Endothelial cell of umbilical vein (primary cell): ENCODE measurements at places on chromosomes 5 and 9. TPM values are rescaled to one million over a fixed set of nuclear protein-coding genes. Genes with fewer than 3 reads are reported as not detected.

GRCh38 chr9:110065532-110065931 lies 142.4 kb downstream of the C9orf152 start:
- H3K4me3 ChIP-seq: no peak overlapping the region
- peaks cover 64% of the 10 kb centered on the region for H3K4me1 ChIP-seq
- H3K36me3 ChIP-seq: peaks cover 2% of the 10 kb centered on the region
- peak overlapping the region; percentile 59 for H3K27ac ChIP-seq

GRCh38 chr5:180090769-180091546 lies 19.4 kb upstream of the RNF130 start:
- H3K27ac ChIP-seq: no peak overlapping the region
- H3K27me3 ChIP-seq: peaks cover 3% of the 10 kb centered on the region
- H3K4me3 ChIP-seq: no peak overlapping the region
- DNase-seq: peak; percentile 43

FAXDC2 gene
- total RNA-seq: 5.8 and 8.3 TPM in 2 replicates

- no peaks in the 10 kb centered on the region for H3K27me3 ChIP-seq
- DNase-seq: no peak
- no peaks in the 10 kb centered on the region for H3K4me1 ChIP-seq
- no peaks in the 10 kb centered on the region for H3K36me3 ChIP-seq
- H3K27ac ChIP-seq: no peak overlapping the region
Measured at GRCh38 chr5:109701792-109702191, 12.1 kb downstream of the MAN2A1 start.

DNA sequence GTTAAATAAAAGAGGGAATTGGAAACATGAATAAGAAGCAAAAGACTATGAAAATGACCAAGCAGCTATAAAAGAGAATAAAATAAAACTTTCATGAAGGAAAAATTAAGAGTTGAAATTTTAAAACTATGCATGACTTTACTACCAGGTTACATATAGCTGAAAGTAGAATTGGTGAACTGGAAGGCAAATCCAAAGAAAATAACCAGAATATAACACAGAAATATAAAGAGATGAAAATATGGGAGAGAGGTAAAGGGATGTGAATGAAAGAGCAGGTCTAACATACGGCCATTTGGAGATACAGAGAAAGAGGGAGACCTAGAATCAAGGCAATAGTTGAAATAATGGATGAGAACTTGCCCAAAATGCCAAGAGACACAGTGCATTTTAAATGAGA lies 42.9 kb upstream of the TDRD7 start:
- H3K4me1 ChIP-seq: no peaks in the 10 kb centered on the region
- no peak overlapping the region for H3K4me3 ChIP-seq
- no peak for DNase-seq
- H3K27ac ChIP-seq: no peak overlapping the region
- H3K27me3 ChIP-seq: no peaks in the 10 kb centered on the region

LCP2 gene
- total RNA-seq: not detected in 2 replicates

- no peak overlapping the region for H3K27ac ChIP-seq
- no peaks in the 10 kb centered on the region for H3K27me3 ChIP-seq
- no peak for DNase-seq
- H3K4me3 ChIP-seq: no peak overlapping the region
- H3K36me3 ChIP-seq: no peaks in the 10 kb centered on the region
Measured at GRCh38 chr5:90050103-90050502, 359.5 kb downstream of the CETN3 start.

DNA sequence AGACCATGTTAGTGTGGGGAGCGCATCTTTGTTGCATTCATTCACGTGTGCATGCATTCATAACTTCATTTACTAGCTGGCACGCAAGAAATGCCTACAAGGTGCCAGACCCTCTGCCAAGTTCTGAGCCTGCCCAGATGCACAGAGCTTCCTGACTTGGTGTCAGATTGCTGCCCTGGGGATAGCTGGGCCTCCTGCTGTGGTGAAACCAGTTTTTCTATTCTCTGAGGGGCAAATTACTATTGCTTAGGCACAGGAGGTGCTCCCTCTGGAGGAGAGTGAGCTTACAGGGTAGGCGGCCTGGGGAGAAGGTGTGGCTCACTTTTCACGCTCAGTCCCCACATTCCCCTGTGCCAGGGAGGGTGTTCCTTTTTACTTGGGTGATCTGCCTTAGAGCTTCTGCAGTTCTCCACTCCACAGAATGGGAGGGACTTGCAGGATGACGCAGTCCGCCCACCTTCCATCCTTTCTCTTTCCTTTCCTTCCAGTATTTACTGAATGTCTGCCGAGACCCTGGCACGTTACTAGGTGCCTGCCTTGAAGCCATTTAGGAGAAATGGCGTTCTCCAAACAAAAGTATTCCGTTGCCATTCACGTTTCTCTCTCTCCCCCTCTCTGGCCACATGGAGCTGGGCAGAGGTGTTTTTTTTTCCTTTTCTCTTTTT lies 27.9 kb upstream of the CTNNA1 start:
- peak; percentile 42 for DNase-seq
- H3K4me3 ChIP-seq: no peak overlapping the region
- H3K4me1 ChIP-seq: no peaks in the 10 kb centered on the region

DNA sequence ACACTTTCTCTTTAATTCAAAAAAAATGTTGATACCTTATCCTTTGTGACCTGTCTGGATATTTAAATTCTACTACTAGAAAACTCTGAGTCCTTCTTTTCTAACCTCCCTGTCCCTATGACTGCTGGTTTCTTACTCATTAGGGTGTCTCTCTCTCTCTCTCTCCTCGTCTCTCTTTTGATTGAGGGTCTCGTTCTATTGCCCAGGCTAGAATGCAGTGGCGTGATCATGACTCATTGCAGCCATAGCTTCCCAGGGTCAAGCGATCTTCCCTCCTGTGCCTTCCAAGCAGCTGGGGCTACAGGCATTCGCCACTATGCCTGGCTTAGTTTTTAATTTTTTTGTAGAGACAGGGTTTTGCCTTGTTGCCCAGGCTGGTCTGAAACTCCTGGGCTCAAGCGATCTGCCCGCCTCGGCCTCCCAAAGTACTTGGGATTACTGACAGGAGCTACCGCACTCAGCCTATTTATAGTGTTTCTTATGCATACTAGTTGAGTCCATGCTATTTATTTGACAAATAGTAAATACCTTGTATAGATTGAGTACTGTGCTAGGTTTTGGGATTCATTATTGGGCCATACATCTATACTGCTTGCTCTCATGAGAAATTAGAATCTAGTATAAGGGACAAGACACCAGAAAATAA lies 61.9 kb downstream of the NSD1 start:
- H3K4me3 ChIP-seq: no peak overlapping the region
- peaks cover 5% of the 10 kb centered on the region for H3K36me3 ChIP-seq
- peak overlapping the region; percentile 90 for H3K27ac ChIP-seq
- H3K4me1 ChIP-seq: peaks cover 24% of the 10 kb centered on the region

NUTM2F gene
- not detected in 2 replicates for total RNA-seq

CDH6 gene
- total RNA-seq: 0.35 TPM in 1 of 2 replicates, not detected in the other

DNA sequence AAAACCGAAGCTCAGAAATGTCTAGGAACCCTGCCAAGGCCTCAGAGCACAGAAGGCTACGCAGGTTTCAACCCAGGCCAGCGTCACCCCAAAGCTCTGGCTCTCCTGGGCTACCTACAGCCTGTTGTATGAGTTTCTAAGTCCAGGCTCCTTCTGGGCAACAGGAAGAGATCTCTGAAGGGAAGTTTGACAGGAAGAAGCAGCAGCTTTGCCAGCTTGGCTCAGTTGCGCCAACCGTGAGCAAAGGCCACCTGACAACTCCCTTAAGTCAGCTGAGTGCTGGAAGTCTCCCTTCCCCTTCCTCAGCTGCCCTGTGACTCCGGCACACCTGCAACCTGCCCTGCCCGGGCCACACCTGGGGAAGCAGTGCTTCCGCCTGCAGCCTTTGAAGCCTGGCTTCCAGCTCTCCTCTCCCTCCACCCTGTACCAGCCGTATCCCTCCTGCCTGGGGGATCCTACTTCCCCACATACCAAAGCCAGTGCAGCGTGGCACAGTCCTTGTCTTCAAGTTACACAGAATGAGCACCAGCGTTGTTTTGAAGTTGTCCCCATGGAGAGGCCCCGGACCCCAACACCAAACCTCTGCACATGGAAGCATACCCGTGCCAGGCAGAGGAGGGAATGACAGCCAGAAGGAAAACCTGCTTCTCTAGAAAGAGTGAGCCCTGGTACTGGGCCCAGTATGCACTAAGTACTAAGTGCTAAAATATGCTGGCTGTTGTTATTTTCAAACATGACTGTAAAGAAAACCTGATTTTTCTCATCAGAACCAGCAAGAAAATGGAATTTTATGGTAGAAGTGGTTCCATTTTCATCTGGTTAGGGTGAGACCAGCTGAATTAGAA lies 36.5 kb downstream of the SHB start:
- peak; percentile 73 for DNase-seq
- H3K36me3 ChIP-seq: no peaks in the 10 kb centered on the region
- no peak overlapping the region for H3K4me3 ChIP-seq

IL9 gene
- not detected in 2 replicates for total RNA-seq

- no peaks in the 10 kb centered on the region for H3K27me3 ChIP-seq
- DNase-seq: no peak
- H3K4me3 ChIP-seq: no peak overlapping the region
- no peak overlapping the region for H3K27ac ChIP-seq
- peaks cover 8% of the 10 kb centered on the region for H3K4me1 ChIP-seq
Measured at GRCh38 chr9:132049323-132049882, 30.3 kb downstream of the MED27 start.

GPR150 gene
- total RNA-seq: 0.31 and 0.35 TPM in 2 replicates
